ENCODE measurements at places on chromosomes 3 and 15. TPM values are rescaled to one million over a fixed set of nuclear protein-coding genes. Genes with fewer than 3 reads are reported as not detected.

DNA sequence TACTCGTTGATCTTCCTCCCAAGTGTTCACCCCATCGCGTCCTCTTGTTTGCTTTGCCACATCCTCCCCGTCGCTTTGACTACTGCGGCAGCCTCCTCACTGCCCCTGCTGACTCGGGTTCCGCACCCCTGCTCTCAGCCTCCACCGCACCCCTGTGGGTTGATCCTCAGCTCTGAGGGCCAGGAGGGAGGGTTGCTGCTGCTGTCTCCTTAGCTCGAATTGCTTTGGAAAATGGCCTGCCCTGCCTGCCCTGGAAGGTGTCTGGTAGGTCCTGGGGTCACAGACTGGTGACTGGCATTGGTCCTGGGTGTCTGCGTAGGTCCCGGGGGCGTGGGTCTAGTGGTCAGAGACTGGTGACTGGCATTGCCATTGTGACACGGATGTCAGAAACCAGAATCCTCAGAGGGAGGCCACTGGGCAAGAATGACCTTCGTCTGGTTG is 9.4 kb downstream of the MUC4 start:
- no peaks in the 10 kb centered on the region for H3K27me3 ChIP-seq
- no peaks in the 10 kb centered on the region for H3K36me3 ChIP-seq
- ATAC-seq: no peak
- peak overlapping the region; percentile 54 for H3K27ac ChIP-seq

DNA sequence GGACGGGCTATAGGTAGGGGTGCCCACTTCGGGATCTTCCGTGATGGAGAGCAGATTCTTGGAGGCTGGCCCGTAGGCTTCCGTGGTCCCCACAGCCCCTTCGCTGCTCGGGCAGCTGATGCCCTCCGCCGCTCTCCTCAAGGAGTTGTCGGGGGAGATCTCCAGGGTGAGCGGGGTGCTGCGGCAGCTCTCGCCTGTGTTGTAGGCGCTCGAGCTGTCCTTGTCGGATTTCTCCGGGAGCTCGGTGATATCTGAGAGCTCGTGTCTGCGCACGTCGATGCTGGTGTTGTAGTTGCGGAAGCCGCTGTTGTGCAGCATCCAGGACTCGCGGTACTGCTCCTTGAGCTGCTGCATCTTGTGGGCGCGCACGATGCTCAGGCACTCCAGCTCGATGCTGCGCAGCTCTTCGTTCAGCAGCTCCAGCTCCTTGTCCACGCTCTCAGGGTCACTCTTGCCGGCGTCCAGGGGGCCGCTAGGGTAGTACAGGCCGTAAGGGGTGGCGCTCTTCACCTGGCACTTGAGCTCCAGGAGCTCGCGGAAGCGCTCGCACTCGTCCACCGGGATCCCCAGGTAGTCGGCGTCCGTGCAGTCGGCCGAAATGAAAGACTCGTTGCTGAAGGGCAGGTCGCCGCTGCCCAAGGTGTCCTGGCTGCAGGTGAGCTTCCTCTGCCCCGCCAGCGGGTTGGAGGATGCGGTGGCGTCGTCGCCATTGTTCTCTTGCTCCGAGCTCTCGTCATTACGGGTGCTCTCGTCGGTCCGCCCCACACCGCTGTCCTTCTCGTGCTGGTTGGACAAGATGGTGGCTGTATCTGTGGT is 240.4 kb downstream of the PDZRN3 start:
- no peaks in the 10 kb centered on the region for H3K27me3 ChIP-seq
- no peak for ATAC-seq
- peaks cover 7% of the 10 kb centered on the region for H3K4me1 ChIP-seq

DNA sequence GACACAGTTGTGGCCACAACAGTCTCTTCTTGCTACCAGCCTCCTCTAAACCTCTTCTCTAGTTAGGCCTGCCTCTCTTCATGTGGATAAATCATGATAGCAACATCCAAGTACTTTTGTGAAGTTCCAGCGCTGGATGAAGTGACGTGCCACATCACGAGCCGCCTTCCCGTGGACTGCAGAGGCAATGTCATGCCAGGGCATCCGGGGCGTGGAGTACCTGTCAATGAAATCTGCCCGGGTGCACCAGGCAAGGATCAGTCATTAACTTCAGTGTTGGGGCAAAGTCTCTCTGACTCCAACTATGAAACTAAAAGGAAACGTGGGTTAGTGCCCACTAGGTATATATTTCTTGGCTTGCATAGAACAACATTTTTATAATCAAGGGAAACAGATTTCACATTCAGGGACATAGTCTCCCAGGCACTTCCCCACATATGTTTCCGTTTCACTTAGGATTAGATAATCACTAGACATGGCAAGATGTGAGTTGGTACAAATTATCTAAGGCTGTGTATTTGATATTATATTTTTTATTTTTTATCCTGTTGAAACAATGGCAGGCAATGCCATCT is 133.6 kb downstream of the PLD1 start:
- H3K27ac ChIP-seq: no peak overlapping the region
- no peak overlapping the region for H3K4me3 ChIP-seq
- H3K4me1 ChIP-seq: no peaks in the 10 kb centered on the region

DNA sequence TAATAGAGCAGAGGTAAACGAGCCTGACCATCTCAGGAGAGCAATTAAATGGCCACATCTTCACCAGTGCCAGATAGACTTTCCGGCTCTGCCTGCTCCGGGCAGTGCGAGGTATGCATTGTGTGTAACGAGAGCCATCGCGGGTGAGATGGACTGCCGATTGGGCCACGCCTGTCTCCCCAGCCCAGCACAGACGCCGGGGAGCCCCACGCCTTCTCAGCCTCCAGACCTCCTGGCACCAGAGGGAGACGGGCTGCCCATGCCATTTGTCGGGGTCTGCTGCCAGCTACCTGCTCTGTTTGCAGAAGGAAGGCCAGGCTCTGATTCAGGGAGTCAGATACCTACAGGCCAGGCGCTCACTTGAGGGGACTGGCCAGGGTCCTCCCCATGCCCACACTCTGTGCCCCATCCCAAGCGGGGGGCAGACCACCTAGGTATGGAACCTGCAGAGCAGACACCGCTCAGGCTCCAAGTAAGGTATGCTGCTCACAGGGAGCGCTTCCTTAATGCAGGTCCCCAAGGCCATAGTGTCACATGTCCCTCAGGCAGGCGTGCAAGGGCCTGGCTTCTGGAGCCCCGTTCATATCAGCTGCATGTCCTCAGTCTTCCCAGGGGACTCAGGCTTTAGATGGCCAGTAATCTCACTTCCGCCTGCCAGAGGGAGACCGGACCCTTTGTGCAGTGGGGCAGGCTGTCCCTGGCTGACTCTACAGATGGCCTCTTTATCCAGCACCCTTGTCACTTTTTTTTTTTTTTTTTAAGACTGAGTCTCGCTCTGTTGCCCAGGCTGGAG is 62.2 kb downstream of the DNAJB8 start:
- no peak overlapping the region for H3K4me3 ChIP-seq
- no peak overlapping the region for H3K27ac ChIP-seq

DNA sequence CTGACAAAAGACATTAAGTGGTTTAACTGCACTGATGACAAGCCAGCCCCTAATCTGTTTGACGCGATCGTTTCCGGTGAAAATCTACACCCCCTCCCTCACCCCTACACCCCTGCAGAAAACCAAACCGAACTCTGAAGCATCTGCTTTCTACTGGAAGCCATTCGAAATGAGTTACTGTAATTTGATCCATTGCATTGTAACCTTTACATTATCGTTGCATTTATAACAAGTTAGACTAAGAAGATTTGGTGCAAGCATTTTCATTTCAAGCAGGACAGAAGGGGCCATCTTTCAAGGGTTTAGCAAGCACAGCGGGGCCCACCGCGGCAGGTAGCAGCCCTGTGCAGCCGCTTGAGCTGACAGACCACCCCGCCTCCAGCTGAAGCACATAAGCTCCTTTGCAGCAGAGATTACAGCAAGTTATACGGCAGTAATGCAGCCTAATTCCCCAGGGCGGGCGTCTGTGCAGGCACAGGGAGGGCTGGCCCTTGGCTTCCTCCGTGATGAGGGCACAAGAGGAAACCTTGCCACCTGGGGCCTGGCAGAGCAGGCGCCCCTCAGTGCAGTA is 79.3 kb downstream of the CHSY1 start:
- H3K27ac ChIP-seq: no peak overlapping the region
- no peak for ATAC-seq
- H3K4me1 ChIP-seq: no peaks in the 10 kb centered on the region
- H3K27me3 ChIP-seq: no peaks in the 10 kb centered on the region
- H3K4me3 ChIP-seq: no peak overlapping the region

DNA sequence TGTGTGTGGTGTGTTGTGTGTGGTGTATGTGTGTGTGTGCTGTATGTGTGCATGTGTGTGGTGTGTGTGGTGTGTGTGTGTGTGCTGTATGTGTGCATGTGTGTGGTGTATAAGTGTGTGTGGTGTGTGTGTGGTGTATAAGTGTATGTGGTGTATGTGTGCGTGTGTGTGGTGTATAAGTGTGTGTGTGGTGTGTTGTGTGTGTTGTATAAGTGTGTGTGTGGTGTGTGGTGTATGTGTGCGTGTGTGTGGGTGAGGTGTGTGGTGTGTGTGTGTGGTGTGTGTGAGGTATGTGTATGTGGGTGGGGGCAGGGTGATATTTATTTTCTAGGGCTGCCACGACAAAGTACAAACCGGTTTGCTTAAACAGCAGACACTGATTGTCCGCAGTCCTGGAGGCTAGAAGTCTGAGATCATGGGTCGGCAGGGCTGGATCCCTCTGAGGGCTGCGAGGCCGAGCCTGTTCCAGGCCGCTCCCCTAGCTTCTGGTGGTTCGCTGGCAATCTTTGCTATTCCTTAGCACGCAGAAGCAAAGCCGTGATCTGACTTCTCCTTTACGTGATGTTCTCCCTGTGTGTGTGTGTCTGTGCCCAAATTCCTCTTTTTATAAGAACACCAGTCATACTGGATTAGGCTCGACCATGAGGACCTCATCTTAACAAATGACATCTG is 160.2 kb downstream of the XXYLT1 start:
- H3K36me3 ChIP-seq: no peaks in the 10 kb centered on the region
- peak overlapping the region; percentile 17 for H3K27ac ChIP-seq
- H3K4me1 ChIP-seq: no peaks in the 10 kb centered on the region
- no peak overlapping the region for H3K4me3 ChIP-seq
- ATAC-seq: peak; percentile 74

DNA sequence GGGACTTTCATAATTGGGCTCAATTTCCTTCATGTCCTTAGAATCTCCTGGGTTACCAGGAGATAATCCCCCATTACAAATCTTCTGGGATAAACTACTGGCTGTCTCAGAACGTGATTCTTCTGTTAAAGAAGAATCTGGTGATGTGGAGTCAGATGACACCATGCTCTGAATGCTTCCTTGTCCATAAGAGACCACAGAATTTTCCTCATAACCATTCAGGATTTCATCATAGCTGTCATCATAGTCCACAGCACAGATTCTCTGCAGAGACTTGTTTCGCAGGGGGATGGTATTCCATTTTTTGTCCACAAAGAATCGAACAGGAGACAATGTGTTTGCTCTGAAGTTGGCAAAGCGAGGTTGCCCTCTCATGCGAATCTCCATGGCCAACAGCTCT is 109.8 kb upstream of the TSPAN3 start:
- no peaks in the 10 kb centered on the region for H3K4me1 ChIP-seq
- H3K27ac ChIP-seq: no peak overlapping the region
- H3K36me3 ChIP-seq: no peaks in the 10 kb centered on the region
- no peaks in the 10 kb centered on the region for H3K27me3 ChIP-seq
- H3K4me3 ChIP-seq: no peak overlapping the region

DNA sequence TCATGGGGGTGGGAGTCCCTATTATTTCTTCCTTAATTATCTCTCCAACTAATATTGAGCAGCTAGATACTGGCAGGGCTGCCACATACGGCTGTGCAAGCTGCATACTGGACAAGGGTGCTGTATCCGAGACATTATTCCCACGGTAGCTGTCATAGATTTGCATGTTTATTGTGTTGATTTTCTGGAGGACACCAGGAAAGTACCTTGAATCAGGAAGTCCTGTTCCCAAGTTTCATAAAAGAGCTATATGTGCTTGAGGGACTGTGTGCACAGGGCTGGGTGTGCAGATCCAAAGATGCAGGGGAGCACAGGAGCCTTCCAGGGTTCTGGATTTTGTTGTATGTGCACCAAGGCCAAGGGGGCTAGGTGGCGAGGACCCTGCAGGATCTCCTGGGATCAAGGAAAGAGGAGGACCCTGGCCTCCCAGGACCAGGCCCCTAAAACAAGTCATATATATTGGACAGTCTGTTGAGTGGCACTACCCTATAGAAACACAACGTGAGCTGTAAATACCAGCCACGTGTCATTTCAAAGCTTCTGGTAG is 119.2 kb upstream of the ALDH1A3 start:
- peaks cover 5% of the 10 kb centered on the region for H3K27me3 ChIP-seq
- no peak overlapping the region for H3K27ac ChIP-seq
- ATAC-seq: no peak
- H3K36me3 ChIP-seq: no peaks in the 10 kb centered on the region
- H3K4me1 ChIP-seq: no peaks in the 10 kb centered on the region

DNA sequence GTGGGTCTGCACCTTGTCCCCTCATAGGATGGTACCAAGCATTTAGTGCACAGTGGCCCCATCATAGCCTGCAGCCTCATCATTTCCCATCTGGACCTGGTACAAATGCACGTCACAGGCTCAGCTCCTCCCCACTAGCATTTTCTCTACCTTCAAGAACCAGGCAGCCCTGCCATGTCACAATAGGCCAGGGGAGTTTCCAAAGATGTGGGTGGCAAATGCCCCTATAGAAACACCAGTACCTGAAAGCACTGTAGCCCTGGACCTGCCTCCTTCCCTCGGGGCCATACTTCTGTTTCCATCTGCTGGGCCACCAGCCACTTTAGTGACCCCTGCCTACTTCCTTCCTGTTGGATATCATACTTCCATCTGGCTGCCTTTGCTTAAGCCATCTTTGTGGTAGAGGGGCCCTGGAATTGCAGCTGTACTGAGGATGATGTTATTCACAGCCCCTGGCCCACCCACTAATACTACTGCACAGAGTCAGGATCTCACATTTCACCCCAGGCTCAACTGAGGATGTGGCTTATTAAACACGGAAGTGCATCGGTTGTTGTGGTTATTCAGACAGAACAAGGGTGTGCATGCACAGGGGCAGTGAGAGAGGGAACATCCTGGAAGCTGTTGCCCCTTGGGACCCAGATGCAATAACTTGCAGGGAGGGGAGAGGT is 3.8 kb downstream of the TCTA start:
- no peaks in the 10 kb centered on the region for H3K36me3 ChIP-seq
- peak overlapping the region; percentile 51 for H3K27ac ChIP-seq
- no peaks in the 10 kb centered on the region for H3K27me3 ChIP-seq
- peaks cover 45% of the 10 kb centered on the region for H3K4me1 ChIP-seq
- no peak for ATAC-seq

DNA sequence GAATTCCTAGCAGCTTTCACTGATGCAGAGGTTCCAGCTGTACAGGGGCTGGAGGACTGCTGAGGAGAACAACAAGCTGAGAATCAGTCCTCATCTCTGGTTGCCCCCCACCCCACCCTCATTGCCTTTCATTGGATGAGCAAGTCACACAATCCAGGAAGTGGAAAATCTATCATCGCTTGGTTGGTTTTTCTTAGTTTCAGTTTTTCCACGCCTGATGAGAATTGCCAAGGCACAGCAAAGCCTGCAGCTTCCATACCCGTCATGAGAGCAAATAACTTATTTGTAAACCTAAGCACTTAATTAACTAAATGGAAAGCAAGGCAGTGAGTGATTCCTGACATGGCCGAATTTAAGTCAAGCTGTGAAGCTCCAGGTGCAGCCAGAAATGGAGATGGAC is 21.4 kb upstream of the LIPC start:
- H3K4me1 ChIP-seq: no peaks in the 10 kb centered on the region
- no peak for ATAC-seq
- H3K4me3 ChIP-seq: peak overlapping the region; percentile 24
- no peaks in the 10 kb centered on the region for H3K27me3 ChIP-seq
- H3K27ac ChIP-seq: no peak overlapping the region

- no peak overlapping the region for H3K27ac ChIP-seq
- H3K4me1 ChIP-seq: no peaks in the 10 kb centered on the region
- no peaks in the 10 kb centered on the region for H3K36me3 ChIP-seq
- no peak overlapping the region for H3K4me3 ChIP-seq
- H3K27me3 ChIP-seq: no peaks in the 10 kb centered on the region
These were observed 70.2 kb upstream of the BFSP2 start for GRCh38 chr3:133329626-133330025.

GP9 gene
- total RNA-seq: not detected

FAM98B gene
- total RNA-seq: 12.3 TPM

All from gastroesophageal sphincter (tissue), 4 donors.